ENCODE measurements at places on chromosomes 5 and 9.

DNA sequence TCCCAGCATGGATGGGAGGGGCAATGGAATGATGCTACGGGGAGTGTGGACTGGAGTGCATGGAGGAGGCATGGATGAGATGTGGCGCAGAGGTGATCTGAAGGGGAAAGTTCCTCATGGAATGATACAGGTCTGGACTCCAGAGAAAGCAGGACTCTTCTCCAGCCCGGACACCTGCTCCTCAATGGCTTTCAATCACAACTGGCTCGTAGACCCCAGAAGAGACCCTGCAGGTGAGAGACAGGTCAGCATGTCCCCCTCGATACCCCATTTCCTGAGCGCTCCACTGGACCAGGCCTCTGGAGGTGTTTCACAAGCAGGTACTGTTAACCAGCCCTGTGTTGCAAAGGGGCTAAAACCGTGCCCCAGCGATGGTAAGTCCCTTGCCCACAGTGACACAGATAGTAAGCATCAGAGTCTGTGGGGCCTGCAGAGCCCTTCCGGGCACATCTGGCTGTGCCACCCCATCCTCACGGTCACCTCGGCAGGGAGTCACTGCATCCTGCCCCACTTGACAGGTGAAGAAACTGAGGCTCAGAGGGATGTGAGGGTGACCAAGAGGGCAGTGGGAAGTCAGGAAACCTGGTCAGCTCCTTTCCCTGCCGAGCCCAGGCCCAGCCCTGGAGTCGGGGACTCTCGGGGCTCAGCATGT lies 5.5 kb upstream of the DPM2 start:
- no peak for DNase-seq

DNA sequence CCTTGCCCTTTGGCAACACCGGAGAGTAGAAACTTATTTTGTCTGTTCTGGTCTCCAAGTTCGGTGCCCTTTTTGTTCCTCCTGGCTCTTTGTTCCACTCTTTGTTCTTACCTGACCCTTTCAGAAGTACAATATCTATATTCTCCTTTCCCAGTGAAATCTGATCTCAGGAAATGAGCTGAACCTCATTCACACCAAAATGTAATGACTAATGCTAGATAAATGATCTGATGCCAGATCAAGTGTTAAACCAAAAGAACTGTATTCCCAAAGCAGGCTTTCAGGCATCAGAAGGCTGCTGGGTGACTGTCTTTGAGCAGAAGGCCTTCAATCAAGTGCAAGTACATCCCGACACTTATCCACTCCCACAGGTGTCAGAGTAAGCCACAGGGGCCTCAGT lies 156.4 kb downstream of the SPOCK1 start:
- DNase-seq, result no peak

DNA sequence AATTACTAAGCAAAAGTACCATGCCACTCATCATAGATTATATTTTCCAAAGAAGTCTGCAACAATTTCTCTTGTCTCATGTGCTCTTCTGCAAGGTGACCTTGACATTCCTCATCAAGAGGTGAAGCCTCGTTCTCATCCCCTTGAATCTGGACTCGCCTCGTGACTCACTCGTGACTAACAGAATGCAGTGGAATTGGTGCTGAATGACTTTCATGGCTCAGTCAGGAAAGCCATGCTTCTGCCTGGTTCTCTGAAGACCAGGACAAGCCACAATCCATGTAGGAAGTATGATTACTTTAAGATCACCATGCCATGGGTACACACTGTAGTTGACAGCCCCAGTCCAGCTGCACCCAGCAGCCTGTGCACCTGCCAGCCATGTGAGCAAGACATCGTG lies 335.8 kb downstream of the GADD45G start:
- DNase-seq, result no peak

- DNase-seq, result no peak
These were observed 76.0 kb downstream of the NSD1 start for GRCh38 chr5:177209610-177210009.

GRCh38 chr9:86126998-86127972 lies 27.9 kb upstream of the GOLM1 start:
- no peak for DNase-seq

- no peak for DNase-seq
These were observed 64.3 kb upstream of the BOD1 start for GRCh38 chr5:173680660-173681242.
